ENCODE measurements at places on chromosomes 6 and 20.
A peak's percentile ranks its signal among the peaks of the same experiment; 100 is the strongest.

DNA sequence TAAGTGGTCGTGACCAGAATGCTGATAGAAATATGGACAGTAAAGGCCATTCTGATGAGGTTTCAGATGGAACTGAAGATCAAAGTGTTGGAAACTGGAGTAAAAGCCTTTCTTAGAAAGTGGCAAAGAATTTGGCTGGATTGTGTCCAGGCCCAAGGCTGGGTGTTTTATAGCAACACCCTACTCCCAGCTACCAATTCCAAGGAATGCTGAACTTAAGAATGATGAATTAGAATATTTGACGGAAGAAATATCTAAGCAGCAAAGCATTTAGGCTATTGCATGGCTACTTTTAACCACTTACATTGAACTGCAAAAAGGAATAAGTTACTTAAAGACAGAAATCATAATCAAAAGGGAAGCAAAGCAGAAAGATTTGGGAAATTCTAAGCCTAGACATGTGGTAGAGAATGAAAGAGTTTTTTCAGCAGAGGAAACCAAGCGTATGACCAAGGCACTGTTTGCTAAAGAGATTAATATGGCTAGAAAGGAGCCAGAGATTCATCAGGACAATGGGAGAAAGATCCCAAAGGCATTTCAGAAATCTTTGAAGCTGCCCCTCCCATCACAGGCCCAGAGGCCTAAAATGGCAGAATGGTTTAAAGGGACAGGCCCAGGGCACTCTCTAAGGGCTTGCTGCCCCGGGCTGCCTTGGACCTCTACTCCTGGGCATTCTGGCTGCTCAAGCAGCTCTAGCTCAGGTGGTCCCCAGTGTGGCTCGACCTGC lies 25.8 kb downstream of the SDHAF4 start:
- no peak for DNase-seq

GRCh38 chr6:84549917-84550316 lies 214.5 kb downstream of the TBX18 start:
- no peak for DNase-seq

DNA sequence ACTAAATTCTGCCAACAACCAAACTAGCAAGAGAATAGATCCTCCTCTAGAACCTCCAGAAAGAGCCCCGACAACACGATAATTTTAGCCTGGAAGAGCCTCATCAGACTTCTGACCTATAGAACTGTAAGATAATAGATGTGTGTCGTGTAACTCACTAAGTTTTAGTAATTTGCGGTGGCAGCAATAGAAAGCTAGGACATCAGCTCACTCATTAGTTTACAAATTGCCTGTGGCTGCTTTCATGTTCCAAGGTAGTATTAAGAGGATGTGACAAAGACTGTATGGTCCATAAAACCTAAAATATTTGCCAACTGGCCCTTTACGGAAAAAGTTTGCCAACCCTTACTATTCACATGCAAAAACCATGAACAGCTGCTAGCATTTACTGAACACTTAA lies 17.3 kb downstream of the CYP24A1 start:
- no peak for DNase-seq

DNA sequence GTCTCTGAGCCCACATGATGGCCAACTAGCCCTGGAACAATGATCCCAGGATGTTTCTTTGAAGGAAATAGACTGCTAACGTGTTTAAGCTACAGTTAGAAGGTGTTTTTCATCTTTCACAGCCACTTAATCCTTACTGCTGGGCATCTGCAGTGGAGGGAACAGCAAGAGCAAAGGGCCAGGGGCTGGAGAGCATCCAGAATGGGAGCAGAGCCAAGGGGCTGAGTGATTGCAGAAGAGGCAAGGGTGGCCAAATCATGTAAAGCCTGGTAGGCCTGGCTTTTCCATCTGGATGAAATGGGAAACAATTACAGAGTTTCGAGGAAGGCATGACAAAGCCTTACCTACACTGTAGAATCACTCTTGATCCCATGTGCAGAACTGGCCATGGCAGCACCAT lies 18.7 kb upstream of the LAMP5 start:
- DNase-seq = no peak

GRCh38 chr20:58296051-58296837 lies 13.3 kb upstream of the RAB22A start:
- no peak for DNase-seq

- DNase-seq = no peak
These were observed 235.5 kb upstream of the KCNQ5 start for GRCh38 chr6:72386324-72386723.

GRCh38 chr6:56860475-56860874 lies 94.4 kb upstream of the BEND6 start:
- DNase-seq = no peak

DNA sequence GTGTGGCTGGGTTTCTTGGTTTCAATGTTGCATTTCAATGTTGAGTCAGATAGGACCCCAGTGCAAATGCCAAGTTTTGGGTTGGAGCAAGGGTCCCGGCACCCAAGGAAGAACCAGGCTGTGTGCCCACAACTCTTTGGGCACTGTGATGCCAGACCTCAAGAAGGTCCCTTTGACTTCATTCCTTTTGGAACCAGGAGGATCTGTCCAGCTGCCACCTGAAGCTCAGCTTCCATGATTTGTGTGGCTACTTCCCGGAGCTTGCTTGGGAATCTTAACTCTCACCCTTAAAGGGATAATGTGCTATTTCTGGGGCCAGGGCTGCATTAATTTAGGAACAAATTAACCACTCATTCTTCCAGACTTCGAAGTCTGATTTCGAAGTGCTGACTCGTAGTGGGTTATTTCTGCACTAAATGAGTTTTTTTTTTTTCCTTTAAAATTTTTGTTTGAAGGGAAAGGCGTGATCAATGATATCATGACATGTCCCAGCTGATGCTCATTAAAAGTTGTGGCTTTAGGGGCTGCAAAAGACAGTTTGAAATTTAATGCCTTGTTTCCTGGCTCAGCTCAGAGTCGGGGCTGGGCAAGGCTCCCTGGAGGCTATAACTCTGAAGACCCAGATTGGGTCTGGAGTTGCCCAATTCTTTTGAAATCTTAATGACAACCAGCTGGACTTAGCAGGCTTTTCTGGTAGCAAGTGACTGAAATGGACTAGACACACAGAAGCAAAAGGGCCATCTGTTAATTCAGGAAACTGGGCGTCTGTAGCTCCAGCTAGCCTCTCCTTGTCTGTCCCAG lies 24.0 kb upstream of the PHACTR3 start:
- DNase-seq = no peak

GRCh38 chr6:151634336-151634720 lies 140.5 kb downstream of the CCDC170 start:
- DNase-seq = no peak

DNA sequence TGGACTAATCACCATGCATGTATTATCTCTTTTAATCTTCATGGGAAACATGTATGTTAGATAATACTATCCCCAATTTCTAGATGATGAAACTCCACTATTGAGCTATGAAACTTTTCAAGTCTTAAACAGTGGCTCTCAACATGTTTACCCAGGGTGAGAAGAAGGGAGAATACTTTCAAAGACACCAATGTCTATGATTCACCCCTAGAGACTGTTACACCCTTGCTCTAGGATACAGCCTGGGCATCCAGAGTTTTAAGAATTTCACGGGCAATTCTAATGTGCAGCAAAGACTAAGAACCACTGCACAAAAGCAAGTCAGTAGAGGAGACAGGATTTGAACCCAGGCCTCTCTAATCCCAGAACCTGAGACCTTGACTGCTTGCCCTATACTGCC lies 47.8 kb downstream of the GFOD1 start:
- no peak for DNase-seq

- peak; percentile 7 for DNase-seq
These were observed 12.9 kb downstream of the ITCH start for GRCh38 chr20:34375977-34376430.

GRCh38 chr20:49388744-49389143 lies 93.7 kb downstream of the KCNB1 start:
- no peak for DNase-seq

GRCh38 chr6:100617633-100618350 lies 153.1 kb upstream of the SIM1 start:
- DNase-seq = no peak

GRCh38 chr6:148525453-148525852 lies 182.8 kb downstream of the SASH1 start:
- DNase-seq = no peak

- DNase-seq = no peak
These were observed 11.6 kb downstream of the MDGA1 start for GRCh38 chr6:37686111-37686510.

- no peak for DNase-seq
These were observed 51.2 kb upstream of the RANBP9 start for GRCh38 chr6:13762611-13763441.

DNA sequence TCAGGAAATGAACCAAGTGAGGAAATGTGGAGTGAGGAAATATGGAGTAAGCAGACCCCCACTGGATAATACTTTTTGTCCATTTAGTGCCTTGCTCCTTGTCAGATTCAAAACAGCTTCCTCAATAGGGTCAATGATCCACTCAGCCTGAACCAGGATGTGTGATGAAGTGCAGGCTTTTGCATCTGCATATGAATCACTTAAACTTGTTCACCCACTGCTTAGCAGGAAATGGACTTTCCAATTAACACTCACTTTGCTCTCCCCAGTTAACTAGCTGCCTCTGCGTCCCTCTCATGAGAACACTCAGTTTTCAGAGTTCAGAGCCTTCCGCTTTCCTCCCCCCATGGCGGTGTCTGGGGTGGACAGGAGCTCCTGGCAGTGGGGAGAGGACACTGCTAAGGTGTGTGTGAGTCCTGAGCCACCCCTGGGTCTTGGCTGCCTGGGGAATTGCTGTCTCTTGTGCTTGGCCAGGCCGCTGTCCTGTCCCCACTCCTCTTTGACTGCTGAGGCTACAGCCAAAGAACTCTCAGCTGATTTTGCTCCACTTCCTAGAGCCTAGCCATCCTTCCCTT lies 621.8 kb downstream of the CDH26 start:
- DNase-seq = no peak

DNA sequence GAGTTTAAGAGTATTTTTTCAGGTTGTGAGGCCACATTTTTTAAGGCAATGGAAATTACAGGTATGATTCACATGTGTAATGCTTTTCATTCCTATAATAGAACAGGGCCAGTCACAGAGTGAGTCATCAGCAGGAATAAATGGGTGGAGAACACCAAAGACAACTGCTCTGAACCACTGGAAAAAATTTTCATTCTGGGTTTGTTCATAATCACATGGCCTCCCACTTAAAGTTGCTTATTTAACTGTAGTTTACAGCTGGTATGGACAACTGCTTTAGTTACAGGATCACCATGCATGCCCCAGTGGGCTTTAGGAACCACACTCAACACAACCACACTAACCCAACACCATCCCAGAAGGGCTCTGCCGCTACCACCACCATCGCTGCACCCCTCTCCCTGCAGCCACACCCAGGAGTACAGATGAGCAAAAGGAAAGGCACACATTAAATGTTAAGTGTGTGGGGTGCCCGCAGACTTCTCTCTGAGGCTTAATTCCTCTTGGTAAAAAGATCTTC lies 107.0 kb upstream of the DST start:
- no peak for DNase-seq

- DNase-seq = no peak
These were observed 26.0 kb upstream of the ADIG start for GRCh38 chr20:38554986-38555385.

- no peak for DNase-seq
These were observed 5.5 kb downstream of the SLC35B3 start for GRCh38 chr6:8429821-8430220.

- no peak for DNase-seq
These were observed 275.0 kb downstream of the BTBD9 start for GRCh38 chr6:38364775-38365174.

DNA sequence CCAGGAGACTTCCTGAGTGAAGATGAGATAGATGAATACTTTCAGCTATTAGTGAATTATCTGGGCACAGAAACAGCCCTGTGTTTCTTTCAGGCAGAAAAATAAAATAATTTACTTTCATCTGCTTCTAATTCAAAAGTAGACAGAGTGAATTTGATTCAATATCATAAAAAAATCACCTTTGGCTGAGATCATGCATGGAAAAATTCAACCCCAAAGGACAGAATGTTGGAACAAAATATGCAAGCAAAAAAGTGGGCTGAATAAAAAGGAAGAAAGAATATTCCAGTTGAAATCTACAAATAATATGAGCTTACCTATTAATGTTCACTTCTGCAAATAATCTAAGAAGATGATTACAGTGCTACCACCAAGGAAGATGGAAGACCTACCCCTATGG lies 546.9 kb downstream of the TFAP2B start:
- DNase-seq = no peak

DNA sequence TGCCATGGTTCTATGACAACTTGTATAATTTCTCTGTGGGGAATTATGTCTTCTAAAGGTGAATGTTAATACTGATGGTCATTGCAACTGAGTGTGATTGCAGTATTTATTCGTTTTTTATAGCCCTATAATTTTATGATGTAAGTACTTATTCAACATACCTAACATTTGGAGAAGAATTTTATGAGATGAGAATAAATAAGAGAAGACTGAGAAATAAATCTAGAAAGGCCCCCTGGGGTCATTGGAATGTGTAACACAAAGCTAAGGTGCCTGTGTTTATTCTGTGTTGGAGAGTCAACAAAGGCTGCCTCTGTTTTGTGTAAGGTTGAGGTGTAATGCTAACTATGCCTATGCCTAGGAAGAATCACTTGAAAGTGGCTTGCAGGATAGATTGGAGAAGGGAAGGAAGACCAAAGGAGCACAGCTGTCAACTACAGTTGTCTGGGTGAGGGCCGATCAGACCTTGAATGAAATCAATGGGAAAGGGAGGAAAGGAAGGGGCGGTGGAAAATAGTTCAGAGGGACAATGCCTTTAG lies 1076.7 kb downstream of the KIF16B start:
- no peak for DNase-seq

- no peak for DNase-seq
These were observed 58.4 kb downstream of the SNAP25 start for GRCh38 chr20:10276878-10277580.

DNA sequence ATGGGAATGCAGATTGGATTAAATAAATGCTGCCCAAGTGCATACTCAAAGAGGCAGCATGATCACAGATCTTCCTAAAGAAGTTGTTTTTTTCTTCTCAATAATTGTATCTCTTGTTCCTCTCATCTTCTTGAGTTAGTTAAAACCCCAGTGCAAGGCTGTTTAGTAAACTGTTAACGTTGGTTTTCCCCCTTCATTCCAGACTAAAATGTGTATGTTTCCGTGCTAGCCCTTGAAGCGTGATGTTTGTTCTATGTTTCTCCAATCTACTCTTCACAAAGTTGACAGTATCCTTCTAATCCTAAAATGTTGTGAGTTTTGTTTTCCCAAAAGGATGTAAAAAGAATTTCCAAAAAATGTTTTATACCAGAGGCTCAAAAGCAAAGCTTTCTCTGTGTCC lies 15.6 kb downstream of the CYP24A1 start:
- no peak for DNase-seq

GRCh38 chr6:148244217-148244935 lies 98.3 kb upstream of the SASH1 start:
- DNase-seq = no peak

GRCh38 chr6:153994004-153994403 lies 45.0 kb upstream of the OPRM1 start:
- DNase-seq = no peak

DNA sequence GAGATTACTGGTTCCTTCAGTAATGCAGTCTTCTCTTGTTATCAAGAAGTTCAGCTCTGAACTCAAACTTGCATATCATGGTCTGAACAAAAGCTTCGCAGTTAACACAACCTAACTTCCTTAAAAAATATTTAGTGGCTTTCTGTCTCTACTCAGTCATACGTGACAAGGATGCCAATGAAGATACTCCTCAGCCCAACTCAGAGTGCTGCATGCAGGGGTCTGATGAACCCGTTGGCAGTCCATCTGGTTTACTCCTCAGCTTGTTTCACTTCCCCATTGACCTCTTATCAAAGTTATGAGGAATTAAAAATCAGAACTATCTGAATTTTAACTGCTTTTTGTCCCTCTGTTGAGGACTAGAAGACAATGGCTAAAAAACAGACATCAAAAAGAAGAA lies 56.6 kb upstream of the RIN2 start:
- no peak for DNase-seq

All from CD4-positive, alpha-beta T cell (primary cell).